ENCODE measurements at places on chromosomes 4 and X.
A peak's percentile ranks its signal among the peaks of the same experiment; 100 is the strongest.

DNA sequence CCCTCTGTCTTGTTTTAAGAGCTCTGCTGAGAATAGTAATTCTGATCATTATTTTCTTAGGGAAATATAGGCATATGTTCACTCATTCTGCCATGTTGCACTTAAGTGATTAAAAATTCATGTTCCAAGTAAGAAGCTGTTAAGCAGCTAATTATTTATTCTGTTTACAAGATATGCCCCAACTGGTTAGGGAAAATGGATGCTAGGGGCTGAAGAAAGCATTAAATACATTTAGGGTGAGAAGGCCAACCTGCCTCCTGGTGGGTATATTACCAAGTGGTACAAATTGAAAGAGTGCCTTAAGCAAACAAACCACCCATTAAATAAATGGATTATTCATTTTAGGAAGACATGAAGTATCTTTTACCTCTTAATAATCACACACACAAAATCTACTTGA is 392.6 kb upstream of the EPHA5 start:
- DNase-seq = no peak

- no peak for DNase-seq
Measured at GRCh38 chr4:127776620-127777019, 5.5 kb upstream of the HSPA4L start.

GRCh38 chr4:16055873-16056272 is 27.9 kb downstream of the PROM1 start:
- no peak for DNase-seq

- no peak for DNase-seq
Measured at GRCh38 chr4:32203340-32203739, 1483.2 kb downstream of the PCDH7 start.

DNA sequence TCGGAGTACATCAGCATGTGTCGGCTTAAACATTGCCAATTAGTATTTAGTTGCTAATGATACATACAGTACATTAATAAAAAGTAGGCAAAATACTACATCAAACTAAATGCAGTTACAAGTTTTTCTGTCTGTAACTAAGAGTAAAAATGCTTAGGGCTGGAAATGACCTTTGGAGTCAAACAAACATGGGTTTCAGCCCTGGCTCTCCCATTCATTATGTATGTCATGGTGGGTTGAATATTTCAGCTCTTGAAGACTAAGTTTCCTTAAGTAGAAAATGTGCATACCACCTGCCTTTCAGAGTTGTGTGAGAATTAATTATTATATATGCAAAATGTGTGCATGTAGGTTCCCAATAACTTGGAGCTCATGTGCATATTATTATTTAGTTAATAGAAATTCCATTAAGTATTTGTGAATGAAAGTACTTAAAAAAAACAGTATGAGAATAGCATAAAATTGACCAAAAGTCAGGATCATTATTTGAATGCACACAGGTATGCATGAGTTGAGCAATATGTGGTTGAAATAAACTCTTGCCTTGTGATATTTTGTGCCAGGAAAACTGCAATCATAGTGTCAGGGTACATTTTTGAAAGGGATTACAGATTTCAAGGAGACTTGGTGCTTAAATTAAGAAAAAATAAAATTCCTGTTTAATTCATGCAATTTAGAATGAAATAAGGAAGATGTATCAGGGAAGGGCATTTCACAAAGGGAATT is 2048.7 kb downstream of the PCDH7 start:
- no peak for DNase-seq

GRCh38 chrX:26918631-26919030 is 544.5 kb downstream of the PPP4R3C start:
- peak; percentile 18 for DNase-seq

- DNase-seq = peak; percentile 64
Measured at GRCh38 chr4:22485737-22486136, 30.1 kb downstream of the ADGRA3 start.

GRCh38 chr4:185395238-185395955 is at the start of gene LRP2BP:
TSS of gene LRP2BP (minus strand) at chr4:185395924. CDS start at chr4:185378186, 17,738 bp downstream.
- DNase-seq = peak; percentile 97

- no peak for DNase-seq
Measured at GRCh38 chrX:111507933-111508332, 3.5 kb upstream of the SERTM2 start.

DNA sequence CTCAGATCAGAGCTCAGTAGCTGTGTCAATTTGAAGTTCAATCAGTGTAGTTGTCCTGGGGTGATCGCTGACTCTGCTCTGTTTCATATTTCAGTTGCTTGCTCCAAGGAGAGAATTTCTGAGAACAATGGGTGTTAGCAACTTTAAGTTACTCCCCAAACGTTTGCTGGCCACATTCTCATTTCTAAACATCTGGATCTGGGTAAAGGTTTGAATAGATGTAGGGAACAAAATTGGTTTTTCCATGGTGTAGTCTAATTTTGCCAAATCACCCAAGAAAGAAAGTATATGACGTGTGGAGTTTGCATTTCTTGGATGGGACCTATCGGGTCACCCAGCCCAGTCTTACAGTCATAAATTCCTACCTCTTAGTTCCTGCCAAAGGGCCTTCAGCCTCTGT is 103.7 kb downstream of the AKAP4 start:
- no peak for DNase-seq

GRCh38 chr4:120525106-120525505 is 397.4 kb downstream of the PRDM5 start:
- DNase-seq = no peak

DNA sequence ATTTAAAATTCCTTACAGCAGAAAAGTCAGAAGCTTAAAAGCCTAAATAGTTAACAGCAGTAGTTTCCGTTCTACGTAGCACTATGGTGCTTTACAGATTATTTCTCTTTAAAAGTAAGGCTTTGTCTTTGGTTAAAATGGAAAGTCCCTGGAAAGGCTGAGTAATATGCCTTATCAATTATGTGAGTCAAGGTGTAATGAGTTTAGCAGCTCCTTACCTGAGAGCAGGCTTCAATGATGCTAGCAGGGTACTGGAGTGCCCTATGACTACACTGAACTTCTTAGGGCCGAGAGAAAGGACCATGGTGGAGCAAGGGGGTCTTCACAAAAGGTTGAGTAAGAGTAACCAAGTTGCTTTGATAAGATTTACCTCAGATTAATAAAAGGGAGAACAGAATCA is 12.6 kb upstream of the NKX6-1 start:
- DNase-seq = no peak

GRCh38 chr4:56786955-56787354 is 34.5 kb downstream of the SPINK2 start:
- peak; percentile 82 for DNase-seq

- no peak for DNase-seq
Measured at GRCh38 chrX:63050225-63050624, 300.9 kb downstream of the SPIN4 start.

- peak; percentile 35 for DNase-seq
Measured at GRCh38 chr4:145879598-145879997, 59.0 kb downstream of the ZNF827 start.

DNA sequence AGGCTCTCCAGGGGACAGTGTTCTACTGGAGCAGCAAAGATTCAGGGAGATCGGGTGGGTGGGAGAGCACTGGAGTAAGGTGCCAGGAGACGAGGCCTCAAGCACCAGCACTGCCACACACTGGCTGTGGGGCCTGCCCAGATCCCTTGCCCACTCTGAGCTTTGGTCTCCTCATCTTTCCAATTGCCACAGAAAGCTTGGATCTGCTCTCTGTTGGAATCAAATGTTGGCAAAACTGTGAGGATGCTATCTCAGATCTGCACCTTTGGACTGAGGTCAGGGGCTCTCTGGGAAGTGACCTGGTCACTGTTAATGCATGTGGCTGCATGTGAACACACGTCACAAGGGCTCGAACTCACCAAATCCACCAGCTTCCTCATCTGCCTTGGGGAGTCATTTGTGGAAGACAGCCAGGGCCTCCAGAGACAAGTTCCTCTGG is 1.3 kb downstream of the RIPPLY1 start:
- DNase-seq = no peak

DNA sequence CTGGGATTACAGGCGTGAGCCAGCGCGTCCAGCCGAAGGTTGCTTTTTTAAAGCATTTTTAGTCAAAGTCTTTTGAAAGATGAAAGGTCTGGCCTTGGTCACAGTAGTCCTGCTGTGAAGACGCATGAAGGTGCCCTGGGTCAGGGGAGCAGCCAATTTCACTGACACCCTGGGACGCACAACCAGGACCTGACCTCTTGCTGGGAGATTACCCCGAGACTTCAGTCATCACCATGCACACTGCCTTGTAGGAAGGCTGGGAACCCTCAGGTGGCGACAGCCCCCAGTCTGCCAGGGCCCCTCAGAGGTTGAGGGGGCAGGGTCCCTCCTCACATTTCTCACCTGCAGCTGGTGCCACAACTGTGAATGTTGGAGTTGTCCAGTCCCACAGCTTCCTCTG is 53.2 kb downstream of the CPLX1 start:
- no peak for DNase-seq

DNA sequence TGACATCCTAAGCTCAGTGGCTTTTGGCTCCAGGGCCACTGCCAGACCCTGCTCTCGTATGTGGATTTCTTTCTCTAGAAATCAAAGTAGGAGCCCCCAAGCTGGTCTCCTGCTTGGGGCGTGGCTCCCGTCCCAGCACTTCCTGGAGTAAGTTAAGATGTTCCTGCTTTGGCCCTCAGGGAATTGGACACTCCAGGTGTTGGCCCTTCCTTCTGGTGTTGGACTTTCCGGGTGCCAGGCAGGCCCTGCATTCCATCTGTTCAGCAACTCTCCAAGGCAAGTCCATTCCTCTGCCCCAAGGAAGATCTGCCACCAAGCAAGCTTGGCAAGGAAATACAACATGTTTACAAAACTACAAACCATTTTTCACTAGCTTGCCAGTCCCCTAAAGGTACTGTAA is 22.1 kb upstream of the GPC4 start:
- DNase-seq = no peak

- no peak for DNase-seq
Measured at GRCh38 chr4:52296341-52296740, 245.2 kb downstream of the SPATA18 start.

GRCh38 chr4:122583906-122584305 is 37.0 kb downstream of the IL21 start:
- DNase-seq = peak; percentile 72

DNA sequence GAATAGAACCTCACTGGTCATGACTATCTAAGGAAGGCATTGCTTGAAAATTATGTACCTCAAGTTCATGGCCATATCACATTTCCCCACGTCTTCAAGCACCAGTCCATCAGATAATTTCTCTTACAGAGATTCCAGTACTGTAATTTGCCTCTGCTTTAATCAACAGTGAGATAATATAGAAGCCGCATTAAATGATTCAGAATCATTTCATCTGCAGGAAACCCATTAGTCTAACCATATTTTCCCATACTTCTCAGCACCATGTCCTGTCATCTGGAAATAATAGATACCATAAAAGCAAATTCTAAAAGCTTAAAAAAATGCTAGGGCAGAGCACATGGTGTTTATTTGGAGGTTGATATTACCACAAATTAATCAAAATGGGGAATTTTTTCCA is 310.3 kb upstream of the SLIT2 start:
- no peak for DNase-seq

DNA sequence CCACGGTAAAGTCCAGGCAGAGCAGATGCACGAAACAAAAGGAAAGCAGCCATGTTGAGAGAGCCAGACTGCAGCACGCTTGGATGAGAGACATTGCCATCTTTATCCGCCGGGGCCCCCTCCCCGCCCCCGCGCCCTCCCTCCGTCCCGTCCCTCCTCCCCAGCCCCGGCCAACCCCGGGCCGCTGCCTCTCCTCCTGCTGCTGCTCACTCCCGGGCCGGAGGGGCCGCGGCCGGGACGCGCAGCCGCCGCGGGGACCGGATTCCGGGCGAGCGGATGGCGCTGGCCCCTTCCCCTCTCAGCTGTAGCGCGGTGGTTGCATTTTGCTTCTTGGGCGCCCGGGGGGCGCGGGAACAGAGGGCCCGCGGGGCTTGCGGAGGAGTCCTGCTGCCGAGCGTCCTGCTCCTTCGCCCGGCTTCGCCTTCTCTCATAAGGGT is 542 bp downstream of the RNF150 start:
- DNase-seq = peak; percentile 20

- no peak for DNase-seq
Measured at GRCh38 chr4:115781528-115782146, 668.2 kb upstream of the NDST4 start.

- no peak for DNase-seq
Measured at GRCh38 chr4:148344941-148345340, 97.3 kb downstream of the NR3C2 start.

DNA sequence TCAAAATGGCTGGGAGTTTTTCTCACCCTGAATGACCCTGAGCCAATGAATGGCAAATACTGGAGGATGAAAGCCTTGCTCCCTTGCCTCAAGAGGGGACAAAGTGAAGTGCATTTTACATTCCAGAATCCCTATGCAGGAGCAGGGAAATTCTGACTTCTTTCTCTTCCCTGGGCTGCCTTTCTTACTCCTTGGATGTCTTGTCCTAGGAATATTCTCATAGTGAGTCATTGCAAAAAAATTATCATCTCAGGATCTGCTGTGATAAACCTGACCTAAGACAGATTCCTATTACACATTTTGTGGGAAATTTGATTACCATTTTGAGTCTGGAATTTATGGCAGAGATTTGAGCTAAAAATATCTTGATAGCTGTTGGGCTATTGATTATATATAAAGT is 199.9 kb downstream of the TMA16 start:
- no peak for DNase-seq

GRCh38 chr4:128528793-128529553 is 241.4 kb upstream of the PGRMC2 start:
- DNase-seq = peak; percentile 97

- DNase-seq = no peak
Measured at GRCh38 chrX:55709735-55710134, 7.8 kb upstream of the RRAGB start.

DNA sequence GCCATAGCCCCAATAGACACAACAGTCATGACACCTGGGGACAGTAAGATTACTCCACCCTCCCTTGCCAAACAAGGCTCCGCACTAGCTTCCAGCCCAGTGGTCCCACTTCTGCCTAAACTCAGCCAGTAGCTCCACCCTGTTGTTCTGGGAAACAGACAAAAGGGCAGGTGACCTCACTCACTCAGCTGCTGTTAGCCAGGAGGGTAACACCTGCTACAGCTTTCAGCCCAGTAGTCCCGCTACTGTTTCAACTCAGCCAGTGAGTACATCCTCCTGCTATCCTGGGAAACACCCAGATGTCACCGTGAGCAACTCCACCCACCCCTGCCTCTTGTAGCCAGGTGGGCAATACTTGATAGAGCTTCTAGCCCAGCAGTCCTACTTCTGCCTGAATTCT is 162.7 kb upstream of the CPXCR1 start:
- no peak for DNase-seq

DNA sequence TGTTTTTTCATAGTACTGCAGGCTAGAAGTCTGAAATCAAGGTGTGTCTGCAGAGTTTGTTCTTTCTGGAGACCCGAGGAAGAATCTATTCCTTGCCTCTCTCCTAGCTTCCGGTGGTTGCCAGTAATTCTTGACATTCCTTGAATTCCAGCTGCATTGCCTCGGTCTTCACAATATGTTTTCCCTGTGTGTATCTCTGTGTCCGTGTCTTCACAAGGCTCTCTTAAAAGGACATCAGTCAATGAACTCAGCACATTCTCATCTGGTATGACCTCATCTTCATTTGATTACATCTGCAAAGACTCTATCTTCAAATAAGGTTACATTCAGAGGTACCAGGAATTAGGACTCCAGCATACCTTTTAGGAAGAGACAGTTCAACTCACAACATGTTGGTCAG is 163.4 kb downstream of the BANK1 start:
- peak; percentile 73 for DNase-seq

Data from fibroblast of pulmonary artery (primary cell).